ENCODE measurements at places on chromosomes 16 and 17. TPM values are rescaled to one million over a fixed set of nuclear protein-coding genes. Genes with fewer than 3 reads are reported as not detected.
A peak's percentile ranks its signal among the peaks of the same experiment; 100 is the strongest.

Gene TBC1D3K
- total RNA-seq: not detected

Gene LRRC75A
- 3.5 TPM for total RNA-seq

Gene KIF2B
- total RNA-seq: not detected

Gene TBC1D3L
- 7.1 TPM for total RNA-seq

Gene TBC1D26
- total RNA-seq: not detected

Gene NOB1
- 35.4 TPM for total RNA-seq

Gene AGRP
- not detected for total RNA-seq

Gene C17orf100
- total RNA-seq: 0.84 TPM

Gene SHCBP1
- total RNA-seq: 0.29 TPM

- no peak for DNase-seq
Observed at GRCh38 chr17:58120195-58120822, 27.9 kb upstream of the OR4D1 start.

DNA sequence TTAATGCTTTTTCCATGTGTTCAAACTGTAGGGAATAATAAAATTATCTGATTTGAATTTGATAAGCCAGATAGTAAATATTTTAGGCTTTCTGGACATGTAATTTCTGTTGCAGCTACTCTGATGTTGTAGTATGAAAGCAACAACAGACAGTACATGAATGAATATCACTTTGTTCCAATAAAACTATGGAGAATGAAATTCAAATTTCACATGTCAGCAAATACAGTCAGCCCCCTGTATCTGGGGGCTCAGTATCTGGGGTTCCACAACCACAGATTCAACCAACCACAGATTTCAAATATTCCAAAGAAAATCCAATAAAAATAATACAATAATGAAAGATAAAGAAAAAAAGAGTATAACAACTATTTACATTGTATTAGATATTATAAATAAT, 8.2 kb upstream of the CLTC start:
- DNase-seq: no peak

GRCh38 chr16:17350207-17350606, 120.6 kb downstream of the XYLT1 start:
- no peak for DNase-seq

- no peak for DNase-seq
Observed at GRCh38 chr16:77657016-77657415, 65.3 kb upstream of the NUDT7 start.

- DNase-seq: no peak
Observed at GRCh38 chr16:48426244-48427141, 41.3 kb upstream of the SIAH1 start.

GRCh38 chr16:90050969-90051368, 26.2 kb downstream of the PRDM7 start:
- DNase-seq: no peak

- DNase-seq: no peak
Observed at GRCh38 chr16:29009050-29009837, 24.4 kb downstream of the LAT start.

GRCh38 chr16:57643910-57644309, 15.5 kb downstream of the ADGRG1 start:
- no peak for DNase-seq

GRCh38 chr16:10575506-10576130, 4.8 kb downstream of the EMP2 start:
- no peak for DNase-seq

GRCh38 chr17:55224746-55225145, 40.0 kb upstream of the HLF start:
- DNase-seq: peak; percentile 55

DNA sequence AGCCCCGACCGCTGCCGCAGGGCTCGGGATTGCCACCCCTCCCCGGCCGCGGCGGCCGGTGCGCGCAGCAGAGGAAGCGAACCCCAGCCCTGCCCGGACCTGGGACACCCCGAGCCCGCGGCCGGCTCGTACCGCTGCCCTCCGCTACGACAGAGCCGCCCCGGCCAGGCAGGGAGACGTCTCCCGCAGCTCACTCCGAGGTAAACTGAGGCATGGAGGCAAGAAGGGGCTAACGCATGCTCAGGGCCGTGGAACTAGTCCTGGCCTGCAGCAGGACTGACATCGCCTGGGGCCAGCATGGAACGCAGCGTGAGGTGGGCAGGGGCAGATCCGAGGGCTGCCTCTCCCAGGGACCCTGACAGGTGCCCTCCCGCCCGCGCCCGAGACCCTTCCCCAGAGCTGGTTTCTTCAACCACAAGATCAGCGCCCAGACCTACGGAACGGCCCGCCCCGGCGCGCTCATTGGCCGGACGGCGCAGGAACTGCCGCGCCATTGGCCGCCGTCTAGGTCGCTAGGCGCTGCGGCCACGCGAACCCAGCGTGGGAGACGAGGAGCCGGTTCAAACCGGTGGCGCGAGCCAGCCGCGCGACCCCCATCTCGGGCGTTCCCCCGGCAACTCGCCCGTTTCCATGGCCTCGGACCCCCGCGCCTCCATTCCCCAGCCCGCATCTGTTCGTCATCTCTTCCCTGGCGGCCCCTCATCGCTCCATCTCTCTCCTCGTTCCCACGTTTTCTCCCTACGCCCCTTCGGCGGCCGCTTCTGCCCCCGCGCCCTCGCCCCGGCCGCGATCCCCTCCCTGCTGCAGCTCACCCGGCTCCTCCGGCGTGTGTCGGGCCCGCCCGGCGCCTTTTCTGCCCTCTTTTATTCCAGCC, at the start of gene SLC43A2:
Gene SLC43A2 (minus strand): TSS at position 853 of the 874 bp plus-strand sequence. CDS start 960 bp downstream, outside the sequence.
- no peak for DNase-seq

GRCh38 chr17:39261286-39261685, 35.5 kb upstream of the STAC2 start:
- DNase-seq: no peak

DNA sequence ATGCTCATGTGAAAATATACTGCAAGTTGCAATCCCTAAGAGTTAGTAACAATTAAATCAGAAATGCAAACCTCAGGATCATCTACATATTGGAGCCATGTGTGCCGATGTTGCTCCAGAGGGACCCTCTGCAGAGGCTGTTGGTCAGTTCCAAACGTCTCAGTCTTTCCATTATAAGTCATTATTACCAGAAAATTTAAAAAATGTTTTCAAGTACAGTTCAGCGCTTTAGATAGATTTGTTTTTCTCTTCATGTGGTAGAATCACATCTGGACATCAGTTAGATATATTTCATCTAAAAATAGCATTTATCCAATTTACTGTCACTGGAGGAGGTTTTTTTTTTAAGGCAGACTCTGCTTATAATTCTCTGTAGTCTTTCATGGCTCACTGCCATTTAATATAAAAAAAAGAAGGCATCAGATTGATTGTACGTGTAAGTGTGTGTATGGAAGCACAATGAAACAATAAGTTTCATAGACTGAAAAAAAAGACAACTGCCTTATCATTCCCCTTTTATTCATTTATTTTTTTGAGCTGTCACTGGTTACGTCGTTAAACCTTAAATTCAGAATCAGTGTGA, 46.1 kb upstream of the MARCHF10 start:
- DNase-seq: no peak

DNA sequence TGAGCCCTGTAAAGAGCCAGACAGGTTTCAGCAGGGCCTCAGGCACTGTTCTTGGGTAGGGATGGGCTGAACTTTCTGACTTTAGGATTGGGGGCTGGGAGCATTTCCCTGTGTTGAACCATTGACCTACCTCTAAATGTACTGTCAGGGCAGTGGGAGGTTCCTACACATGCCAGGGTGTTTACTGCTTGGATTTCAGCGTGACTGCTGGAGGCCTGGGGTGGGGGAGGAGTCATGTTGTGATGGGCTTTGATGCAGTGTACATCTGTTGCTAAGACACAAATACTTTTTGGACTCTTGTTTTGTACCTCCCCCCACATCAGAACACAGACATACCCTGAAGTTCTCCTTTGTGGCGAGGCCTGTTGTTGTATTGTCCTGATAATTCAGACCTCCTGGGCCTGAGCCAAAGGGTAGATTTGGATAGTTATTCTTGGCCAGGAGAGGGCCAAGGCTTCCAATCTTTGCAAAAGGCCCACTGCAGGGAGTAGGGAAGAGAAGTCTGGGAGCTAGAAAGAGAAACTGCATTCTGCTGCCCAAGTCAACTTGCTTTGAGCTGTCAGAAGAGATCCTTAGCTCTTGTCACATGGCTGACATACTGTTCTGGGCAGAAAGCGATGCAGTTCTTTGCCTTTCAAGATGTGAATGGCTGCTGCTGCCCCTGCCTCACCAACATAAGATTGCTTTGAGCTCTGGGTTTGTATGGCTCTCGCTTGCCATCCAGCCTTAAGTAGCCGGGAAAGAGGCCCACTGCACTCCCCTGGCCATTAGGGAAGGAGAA, 3.7 kb downstream of the NFE2L1 start:
- peak; percentile 93 for DNase-seq

DNA sequence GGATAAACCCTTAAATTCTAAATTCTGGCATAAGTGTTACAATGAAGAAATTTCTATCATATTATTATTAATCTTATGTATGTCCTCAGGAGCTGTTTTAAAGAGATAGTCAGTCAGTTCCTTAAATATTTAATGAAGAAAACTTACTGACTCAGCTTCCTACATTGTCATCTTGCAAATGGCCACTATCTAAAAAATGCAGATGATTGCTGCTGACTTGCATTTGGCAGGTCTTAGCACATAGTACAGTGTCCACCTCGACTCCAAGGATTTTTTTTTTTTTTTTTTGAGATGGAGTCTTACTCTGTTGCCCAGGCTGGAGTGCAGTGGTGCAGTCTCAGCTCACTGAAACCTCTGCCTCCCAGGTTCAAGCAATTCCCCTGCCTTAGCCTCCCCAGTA, 55.1 kb upstream of the CORO6 start:
- DNase-seq: no peak

DNA sequence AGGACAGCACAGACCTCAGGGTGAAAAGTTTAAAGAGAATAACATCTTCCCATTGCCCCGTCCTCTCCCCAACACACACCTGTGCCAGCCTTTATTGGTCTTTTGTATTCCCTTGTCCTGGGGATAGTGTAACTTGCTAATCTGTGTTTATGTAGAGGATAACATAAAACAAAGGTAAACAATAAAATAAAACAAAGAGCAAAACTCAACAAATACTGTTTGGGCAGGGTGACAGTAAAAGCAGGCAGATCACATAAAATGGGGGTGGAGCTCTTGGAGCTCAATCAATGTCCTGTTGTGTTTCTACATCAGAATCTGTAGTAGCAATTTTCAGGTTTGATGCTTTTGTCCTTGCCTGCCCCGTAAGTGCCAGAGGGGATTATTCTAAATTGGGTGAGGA, 1939.7 kb downstream of the TP53TG3F start:
- DNase-seq: no peak

DNA sequence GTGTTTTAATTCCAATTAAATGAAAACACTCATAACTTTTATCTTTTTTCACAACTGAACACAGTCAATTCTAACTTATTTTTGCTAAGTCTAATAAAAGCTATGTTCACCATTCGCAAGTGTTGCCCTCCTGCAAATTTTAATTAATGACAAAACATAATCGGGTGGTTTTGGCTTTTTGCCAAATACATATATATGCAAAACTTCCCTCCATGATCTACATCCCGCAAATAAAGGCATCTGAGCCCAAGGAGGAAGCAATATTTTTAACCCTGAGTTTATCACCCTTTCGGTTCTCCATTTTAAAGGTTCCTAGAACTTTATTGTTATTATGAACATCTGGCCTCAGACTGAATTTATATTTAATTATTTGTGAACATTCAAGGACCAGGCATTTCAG, 507.9 kb downstream of the CDH13 start:
- no peak for DNase-seq

- no peak for DNase-seq
Observed at GRCh38 chr17:70750983-70751382, 581.7 kb downstream of the KCNJ2 start.

GRCh38 chr16:57590654-57591085, 37.8 kb upstream of the ADGRG1 start:
- DNase-seq: no peak

GRCh38 chr16:67208154-67208896, 9.4 kb downstream of the ELMO3 start:
- no peak for DNase-seq

DNA sequence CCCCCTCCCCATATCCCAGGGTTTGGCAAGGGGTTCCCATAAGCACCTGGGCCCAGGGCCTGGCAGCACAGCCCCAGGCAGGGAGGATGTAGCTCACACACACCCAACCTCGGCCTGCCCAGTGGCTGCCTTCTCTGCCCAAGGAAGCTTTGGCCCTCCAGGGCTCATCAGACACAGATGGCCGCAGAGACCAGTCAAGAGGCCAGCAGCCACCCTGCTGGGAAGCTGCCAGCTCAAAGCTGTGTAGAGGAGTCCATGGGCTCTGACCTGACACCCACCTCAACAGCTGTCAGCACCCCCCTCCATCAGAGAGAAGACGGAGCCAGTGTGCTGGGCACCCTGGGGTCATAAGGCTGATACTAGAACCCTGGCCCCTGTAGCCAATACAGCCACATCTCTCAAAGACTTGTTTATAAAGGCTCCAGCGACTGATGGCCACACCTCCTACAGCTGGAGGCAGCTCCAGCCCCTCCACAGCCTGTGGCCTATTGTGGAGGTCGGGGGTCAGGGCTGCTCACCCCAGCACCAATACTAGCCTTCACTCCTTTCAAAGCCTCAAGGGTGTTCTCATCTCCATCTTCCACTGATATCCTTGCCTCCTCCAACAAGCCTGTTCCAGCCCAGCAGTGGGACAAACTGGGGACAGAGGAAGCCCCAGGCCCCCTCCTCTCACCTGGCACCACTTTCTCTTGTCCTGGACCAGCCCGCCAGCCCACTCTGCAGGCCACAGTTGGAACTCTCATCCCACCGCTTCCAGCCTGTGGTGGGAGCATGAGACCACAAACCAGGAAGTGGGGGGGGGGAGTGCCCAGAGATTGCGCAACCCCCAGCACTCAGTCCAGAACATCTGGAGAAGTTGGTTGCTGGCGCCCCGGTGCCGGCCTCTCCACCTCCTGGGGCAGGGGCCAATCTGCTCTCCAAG, 2.2 kb upstream of the MPG start:
- DNase-seq: no peak

All from esophagus muscularis mucosa (tissue), 4 donors.